ENCODE measurements at places on chromosomes 1 and 21.

- DNase-seq: no peak
Observed at GRCh38 chr1:66681686-66682085, 70.6 kb upstream of the DYNLT5 start.

- DNase-seq: no peak
Observed at GRCh38 chr1:36533897-36534296, 51.2 kb upstream of the CSF3R start.

DNA sequence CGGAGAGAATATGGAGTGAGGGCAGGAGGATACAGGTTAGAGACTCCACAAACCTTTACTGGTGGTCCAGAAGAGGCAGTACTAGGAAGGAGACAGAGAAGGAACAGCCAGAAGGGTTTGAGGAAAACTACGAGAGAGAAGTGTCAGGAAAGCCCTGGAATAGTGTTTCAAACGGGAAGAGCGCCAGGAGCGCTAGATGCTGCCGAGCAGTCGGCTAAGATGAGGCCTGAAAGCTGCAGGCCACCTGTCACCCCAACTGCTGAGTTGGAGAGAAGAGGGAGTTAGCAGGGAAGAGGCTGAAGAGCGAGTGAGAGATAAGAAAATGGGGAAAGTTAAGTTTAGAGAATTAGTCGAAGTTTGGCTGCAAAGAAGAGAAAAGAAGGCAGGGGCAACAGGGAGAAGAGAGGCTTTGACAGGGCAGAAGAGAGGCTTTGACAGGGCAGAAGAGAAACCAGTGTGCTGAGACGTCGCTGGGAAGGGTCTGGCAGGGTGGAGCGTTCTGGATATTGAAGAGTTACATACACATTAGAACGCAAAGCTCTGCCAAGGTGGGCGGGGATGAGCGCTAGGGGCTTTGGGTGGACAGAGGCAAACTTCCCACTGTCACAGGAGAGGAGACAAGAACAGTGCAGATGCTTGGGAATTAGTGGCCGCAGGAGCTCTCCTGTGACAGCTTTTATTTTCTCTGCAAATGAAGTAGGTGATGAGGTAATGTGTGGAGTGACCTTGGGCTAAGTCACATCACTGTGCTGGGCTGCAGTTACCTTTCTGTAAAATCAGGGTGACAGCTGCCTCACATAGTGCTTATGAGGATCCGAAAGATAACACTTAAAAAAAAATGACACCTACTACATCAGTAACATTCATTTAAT is 31.2 kb downstream of the PCSK9 start:
- DNase-seq: no peak

GRCh38 chr1:163366555-163366954 is 44.8 kb downstream of the NUF2 start:
- no peak for DNase-seq

GRCh38 chr1:231411036-231411531 is 11.0 kb downstream of the EGLN1 start:
- DNase-seq: no peak

GRCh38 chr1:22364764-22365163 is 86.9 kb upstream of the ZBTB40 start:
- DNase-seq: no peak

DNA sequence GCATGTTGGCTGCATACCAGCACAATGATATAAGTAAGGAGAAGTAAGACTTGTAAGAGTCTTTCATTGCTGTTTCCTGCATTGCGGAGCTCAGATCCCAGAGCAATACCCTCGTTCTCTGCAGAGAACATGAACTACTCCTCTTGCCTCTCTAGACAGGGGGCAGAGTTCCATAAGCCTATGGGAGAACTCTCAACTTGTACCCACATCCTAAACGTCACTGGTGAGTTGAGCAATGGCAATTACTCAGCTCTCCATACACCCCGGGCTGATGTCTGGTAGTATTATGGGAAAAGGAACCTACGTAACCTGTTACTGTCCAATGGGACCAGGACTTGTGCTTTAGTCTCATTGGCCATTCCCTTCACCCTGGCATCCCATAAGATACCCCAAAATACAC is 27.3 kb upstream of the ZNF496 start:
- no peak for DNase-seq

GRCh38 chr1:165900576-165901380 is 73.4 kb downstream of the UCK2 start:
- no peak for DNase-seq

DNA sequence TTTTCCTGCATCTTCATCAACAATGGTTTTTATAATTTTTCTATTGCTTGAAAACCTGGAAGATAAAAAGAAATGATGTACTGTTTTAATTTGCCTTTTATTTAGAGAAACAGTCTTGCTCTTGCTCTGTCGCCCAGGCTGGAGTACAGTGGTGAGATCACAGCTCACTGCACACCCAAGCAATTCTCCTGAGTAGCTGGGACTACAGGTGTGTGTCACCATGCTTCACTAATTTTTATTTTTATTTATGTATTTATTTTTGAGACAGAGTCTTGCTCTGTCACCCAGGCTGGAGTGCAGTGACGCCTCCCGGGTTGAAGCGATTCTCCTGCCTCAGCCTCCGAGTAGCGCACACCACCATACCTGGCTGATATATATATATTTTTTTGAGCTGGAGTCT is 43.0 kb upstream of the RPL11 start:
- no peak for DNase-seq

GRCh38 chr1:58895082-58895481 is 111.2 kb upstream of the JUN start:
- no peak for DNase-seq

Data from globus pallidus (tissue), 1 donor.